Activated T-helper 2 cell treated with anti-CD3 and anti-CD28 coated beads, Interferon-gamma antibody, Interleukin-2, Interleukin-4, amounts not matched to agents 10 μg/mL and 5 μg/mL and 100 μg/mL, durations not matched to agents 14 hours and 24 hours and 36 hours (primary cell): ENCODE measurements at places on chromosomes 1 and 21. TPM values are rescaled to one million over a fixed set of nuclear protein-coding genes. Genes with fewer than 3 reads are reported as not detected.

SMCP gene
- not detected in 2 replicates for total RNA-seq

NGF gene
- not detected in 2 replicates for total RNA-seq

PHTF1 gene
- 22.0 and 22.5 TPM in 2 replicates for total RNA-seq

LCE1A gene
- not detected in 2 replicates for total RNA-seq

DENND2D gene
- total RNA-seq, result 139 and 143 TPM in 2 replicates

CLEC20A gene
- total RNA-seq, result not detected in 2 replicates

TFF2 gene
- total RNA-seq, result not detected in 2 replicates

MCOLN3 gene
- 0.46 and 0.68 TPM in 2 replicates for total RNA-seq

CLCA4 gene
- total RNA-seq, result not detected in 2 replicates

PLCH2 gene
- total RNA-seq, result 2.6 and 2.8 TPM in 2 replicates

OR2L8 gene
- total RNA-seq, result 0.21 TPM in 2 replicates

SLAMF8 gene
- total RNA-seq, result 0.34 and 0.71 TPM in 2 replicates

OR6F1 gene
- total RNA-seq, result not detected in 2 replicates
